H54 (cell line): ENCODE measurements at places on chromosomes 4 and X.

- no peak for DNase-seq
These were observed 153.0 kb downstream of the ADAM29 start for GRCh38 chr4:175071123-175071522.

DNA sequence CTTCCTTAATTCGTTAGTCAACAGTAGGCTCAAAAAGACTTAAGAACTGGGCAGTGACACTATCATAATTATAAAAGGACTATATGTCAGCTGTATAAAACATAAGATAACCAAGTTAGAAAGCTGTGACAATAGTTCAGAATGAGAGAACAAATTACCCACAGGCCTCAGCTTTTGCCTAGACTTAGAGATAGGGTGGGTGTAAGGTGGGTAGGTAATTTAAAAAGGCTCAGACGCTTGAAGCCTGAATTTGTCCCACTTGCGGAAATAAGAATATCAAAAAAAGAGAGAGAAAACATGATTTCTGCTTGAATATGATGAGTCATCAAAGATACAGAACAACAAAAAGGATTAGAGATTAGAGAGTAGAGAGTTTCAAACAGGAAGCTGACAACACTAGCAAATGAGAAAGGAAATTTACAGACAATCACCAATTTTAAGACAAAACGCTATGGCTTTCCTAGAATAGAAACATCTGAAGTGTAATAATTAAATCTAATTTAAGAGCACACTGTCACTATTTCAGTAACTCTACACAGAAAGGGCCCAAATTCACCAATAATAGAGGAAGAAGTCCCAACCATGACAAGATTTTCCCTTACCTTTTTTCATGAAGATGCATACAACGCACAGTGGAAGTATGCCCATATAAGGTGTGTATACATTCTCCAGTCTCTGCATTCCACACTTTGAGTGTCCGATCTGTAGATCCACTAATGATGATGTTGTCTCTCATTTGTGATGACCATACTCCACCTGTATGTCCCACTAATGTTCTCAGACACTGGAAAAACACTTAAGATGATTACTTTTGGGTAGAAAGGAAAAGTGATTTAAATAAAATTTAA, 208.1 kb downstream of the FBXW7 start:
- no peak for DNase-seq

DNA sequence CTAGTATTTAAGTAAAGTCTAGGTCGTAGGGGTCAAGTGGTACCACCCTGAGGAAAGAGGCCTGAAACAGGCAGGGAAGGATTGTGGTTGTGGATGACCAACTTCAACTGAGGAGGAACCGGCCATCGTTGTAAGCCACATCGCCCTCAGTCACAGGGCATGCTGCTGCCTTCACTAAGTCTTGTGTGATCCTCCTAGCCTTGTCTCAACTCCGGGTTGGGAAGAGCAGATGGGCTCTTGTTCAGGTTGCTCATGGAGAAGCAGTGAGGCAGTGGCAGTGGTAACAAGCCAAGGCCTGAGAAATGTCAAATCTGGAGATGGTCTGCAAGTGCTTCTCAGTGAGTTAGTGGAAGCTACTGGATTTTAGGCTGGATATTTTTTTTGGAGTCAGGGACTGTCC, 22.8 kb upstream of the NKX3-2 start:
- no peak for DNase-seq

GRCh38 chr4:97747945-97748344, 395.3 kb downstream of the STPG2 start:
- no peak for DNase-seq

DNA sequence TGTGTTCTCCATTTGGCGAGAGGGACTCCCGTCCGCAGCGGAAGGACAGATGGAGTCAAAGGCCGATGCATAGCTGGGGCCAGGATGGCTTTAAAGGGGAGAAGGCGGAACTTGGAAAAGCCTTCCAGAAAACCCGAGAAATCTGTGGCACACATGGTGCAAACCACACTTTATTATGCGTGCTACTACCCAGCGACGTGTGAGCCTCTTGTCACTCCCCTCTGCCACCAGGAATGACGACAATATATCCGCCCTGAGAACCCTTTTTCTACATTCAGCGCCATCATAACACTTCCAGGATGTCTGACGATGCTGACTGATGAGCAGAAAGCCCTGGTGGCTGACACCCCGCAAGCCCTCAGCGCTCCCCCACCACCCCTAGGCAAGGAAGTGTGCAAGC, 689 bp upstream of the DCHS2 start:
- DNase-seq, result no peak

DNA sequence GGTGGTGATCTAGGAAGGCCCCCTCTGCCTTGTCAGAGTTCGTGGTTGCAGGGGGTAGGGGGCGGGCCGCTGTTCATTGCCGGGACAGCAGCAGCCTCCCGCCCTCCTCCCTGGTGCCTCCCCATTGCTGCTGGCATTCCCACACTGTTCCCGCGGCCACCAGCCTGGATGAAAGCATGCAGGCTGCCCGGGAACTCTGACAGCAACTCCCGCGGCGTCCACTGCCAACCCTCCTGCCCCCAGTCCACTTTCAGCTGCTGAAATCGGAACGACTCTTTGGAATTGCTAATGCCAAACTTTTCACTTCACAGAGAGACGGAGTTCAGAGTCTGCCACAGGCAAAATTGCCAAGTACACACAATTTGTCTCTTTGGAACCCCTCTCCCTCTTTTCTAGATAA, 121.9 kb downstream of the BEND2 start:
- DNase-seq, result no peak

DNA sequence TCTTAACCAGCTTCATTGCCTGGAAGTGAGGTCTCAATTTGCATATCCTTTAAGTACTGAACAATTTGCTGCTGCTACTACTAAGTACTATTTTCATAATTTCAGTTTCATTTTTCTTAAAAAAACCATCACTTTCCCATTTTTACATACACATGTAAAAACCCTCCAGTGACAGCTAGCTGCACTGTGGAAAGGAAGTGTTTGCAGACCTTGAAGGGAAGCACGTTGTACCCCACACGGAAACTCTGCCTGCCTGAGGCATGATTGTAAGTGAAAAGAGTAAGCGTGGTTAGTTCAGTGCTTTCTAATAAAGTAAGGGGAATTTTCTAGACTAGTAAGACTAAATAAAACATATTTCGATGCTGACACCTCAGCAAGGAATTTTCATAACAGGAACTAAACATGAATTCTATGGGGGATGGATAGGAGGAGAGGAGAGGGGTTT, 103.6 kb downstream of the RAPGEF2 start:
- no peak for DNase-seq

DNA sequence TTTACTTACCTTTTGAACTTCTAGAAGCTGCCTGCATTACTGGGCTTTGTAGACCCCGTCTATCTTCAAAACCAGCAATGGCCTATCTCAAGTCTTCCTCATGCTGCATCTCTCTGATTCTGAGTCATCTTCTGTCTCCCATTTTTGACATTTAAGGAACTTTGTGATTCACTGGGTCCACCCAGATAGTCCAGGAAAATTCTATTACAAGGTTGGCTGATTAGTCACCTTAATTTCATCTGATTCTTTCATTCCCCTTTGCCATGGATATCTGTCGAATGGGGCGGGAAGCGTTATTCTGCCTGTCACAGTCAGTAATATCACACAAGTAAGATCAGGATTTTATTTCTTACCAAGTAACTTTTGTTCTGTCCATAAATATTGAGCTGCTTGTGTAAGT, 618.0 kb downstream of the CCSER1 start:
- peak; percentile 8 for DNase-seq

- DNase-seq, result no peak
These were observed 30.7 kb upstream of the WDR17 start for GRCh38 chr4:176034936-176035335.

GRCh38 chrX:147079457-147079856, 264.9 kb upstream of the CXorf51A start:
- no peak for DNase-seq

- no peak for DNase-seq
These were observed 24.1 kb upstream of the PI4K2B start for GRCh38 chr4:25209702-25210101.

GRCh38 chr4:78845472-78845871, 69.3 kb downstream of the BMP2K start:
- DNase-seq, result no peak

DNA sequence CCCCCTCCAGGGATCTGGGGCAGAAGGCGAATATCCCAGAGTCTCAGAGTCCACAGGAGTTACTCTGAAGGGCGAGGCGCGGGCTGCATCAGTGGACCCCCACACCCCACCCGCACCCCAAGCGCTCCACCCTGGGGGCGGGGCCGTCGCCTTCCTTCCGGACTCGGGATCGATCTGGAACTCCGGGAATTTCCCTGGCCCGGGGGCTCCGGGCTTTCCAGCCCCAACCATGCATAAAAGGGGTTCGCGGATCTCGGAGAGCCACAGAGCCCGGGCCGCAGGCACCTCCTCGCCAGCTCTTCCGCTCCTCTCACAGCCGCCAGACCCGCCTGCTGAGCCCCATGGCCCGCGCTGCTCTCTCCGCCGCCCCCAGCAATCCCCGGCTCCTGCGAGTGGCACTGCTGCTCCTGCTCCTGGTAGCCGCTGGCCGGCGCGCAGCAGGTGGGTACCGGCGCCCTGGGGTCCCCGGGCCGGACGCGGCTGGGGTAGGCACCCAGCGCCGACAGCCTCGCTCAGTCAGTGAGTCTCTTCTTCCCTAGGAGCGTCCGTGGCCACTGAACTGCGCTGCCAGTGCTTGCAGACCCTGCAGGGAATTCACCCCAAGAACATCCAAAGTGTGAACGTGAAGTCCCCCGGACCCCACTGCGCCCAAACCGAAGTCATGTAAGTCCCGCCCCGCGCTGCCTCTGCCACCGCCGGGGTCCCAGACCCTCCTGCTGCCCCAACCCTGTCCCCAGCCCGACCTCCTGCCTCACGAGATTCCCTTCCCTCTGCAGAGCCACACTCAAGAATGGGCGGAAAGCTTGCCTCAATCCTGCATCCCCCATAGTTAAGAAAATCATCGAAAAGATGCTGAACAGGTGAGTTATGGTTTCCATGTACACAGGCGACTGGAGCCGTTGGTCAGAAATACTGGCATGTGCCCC, at the start of gene CXCL1:
Gene CXCL1, plus strand, starts transcription at position 264 of the 926 bp plus-strand sequence. Its CDS starts 78 bp downstream, at position 342.
- DNase-seq, result no peak

GRCh38 chr4:153750197-153750817, 9.5 kb downstream of the RNF175 start:
- peak; percentile 29 for DNase-seq

DNA sequence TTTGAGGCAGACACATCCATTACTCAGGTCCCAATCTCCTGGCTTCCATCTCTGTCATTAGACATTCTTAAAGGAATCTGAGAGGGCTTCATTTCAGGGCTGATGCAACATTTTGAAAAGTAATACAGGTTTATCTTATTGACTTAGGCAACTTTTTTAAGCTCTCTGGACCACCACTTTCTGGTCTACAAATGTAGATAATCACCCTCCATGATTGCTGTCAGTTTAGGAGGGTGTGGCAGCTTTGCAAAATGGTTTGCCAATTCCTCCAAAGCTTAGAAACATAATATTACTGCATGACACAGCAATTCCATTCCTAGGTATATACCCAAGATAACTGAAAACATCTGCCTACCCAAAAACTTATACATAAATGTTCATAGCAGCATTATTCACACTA, 77.6 kb downstream of the ARHGAP6 start:
- DNase-seq, result no peak

DNA sequence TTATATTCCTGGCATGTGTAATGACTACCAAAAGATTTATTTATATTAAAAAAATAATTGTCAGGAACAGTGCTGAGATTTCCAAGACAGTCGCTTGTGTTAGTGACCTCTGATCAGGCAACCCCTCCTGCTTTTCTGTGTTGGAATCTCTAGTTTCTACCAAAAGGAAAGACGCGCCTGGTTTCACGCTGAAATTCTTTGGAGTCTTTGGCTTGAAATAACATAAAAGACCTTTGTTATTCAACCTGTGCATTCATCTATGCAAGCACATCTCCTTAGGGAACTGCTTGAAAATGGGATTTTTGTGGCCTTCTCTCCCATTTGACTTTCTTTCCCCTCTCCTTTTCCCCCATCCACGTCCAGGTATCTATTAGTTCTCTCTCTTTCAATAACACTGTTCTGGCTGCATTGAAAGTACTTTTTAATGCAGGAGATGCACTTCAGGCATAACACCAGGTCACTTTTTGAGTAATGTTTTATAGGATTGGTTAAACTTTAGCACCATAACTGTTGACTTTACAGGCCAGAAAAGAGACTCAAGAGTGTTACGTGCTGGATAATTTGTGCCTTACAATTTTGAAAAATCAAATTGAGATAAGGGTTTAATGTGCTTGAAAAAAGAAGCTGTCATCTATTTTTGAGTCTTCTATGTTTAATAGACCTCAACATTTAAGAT, 172.7 kb downstream of the GPAT3 start:
- no peak for DNase-seq

GRCh38 chr4:66032571-66032970, 362.3 kb upstream of the EPHA5 start:
- no peak for DNase-seq

GRCh38 chr4:61397174-61397573, 197.0 kb downstream of the ADGRL3 start:
- no peak for DNase-seq

DNA sequence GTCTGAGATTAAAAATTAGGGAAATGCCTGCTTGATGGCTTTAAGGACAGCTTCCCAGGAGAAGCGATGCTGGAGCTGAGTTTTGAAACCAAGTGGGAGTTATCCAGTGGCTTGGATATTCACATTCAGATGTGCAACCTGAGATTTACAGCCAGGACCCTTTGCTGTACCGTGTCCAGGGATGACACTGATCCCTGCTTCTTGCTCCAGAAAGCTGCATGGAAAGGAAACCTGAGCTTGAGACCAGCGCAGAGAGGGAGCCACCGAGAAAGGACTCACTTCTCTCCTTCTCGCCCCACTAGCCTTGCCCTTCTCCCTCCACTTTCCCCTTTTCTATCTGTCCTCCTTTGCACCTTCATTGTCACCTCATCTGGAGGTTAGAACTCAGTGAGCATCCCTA, 254.5 kb upstream of the PPARGC1A start:
- no peak for DNase-seq

GRCh38 chr4:97987019-97987648, 156.1 kb downstream of the STPG2 start:
- DNase-seq, result no peak

DNA sequence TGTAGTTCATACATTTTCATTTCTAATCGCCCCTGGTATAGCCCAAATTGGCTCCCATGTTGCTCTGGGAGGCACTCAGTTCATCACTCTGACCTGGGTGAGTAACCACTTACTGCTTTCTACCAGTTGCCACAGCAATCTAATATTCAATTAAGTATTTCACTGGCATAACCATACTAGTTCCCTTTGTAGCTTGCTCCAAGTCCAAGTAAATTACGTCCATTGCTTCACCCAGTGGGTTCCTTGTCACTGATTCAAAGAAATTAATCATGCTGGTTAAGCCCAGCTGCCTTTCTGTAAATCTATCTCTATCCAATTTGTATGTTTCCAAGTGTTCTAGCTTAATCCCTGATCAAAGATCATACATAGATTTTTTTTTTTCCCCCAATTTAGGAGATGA, 92.0 kb upstream of the CBR4 start:
- DNase-seq, result no peak

DNA sequence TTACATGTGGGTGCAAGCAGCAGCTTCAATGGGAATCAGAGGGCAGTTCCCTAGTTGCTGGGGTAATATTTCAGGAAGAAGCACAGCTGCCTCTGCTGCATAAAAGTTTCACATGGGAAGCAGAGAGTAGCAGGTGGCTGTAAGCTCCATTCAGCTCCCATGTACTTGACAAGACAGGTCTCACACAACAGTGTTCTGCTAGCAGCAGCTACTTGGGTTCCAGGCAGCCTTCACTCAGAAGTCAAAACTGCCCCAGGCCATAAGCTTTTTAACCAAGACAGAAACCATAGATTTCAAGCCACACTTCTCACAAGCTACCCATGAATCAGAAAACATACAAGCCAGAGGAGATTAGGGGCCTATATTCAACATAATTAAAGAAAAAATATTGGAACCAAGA, 41.4 kb upstream of the SPIN2A start:
- DNase-seq, result no peak

- DNase-seq, result peak; percentile 35
These were observed 1.6 kb upstream of the REELD1 start for GRCh38 chr4:146212781-146213180.
